ENCODE measurements at places on chromosomes 3 and 15.

- DNase-seq: no peak
These were observed 29.8 kb downstream of the KPNA1 start for GRCh38 chr3:122484985-122485384.

GRCh38 chr3:96813820-96814650 lies at the start of gene EPHA6:
EPHA6 (plus strand) TSS chr3:96814594.
- DNase-seq: no peak

DNA sequence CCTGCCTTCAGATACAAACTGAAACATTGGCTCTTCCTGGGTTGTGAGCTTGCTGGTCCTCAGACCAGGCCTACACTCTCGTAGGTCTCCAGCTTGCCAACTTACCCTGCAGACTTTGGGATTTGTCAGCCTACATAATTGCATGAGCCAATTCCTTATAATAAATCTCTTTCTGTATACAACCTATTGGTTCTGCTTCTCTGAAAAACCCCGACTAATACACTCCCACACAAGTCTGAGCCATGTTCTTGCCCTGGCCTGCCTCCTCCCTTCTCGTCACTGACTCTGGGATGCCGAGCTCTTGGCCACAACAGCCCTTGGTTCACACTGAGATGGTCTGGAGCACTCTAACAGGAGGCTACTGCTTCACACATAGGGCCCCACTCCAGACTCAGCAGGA lies 9.5 kb downstream of the CYP19A1 start:
- no peak for DNase-seq

- no peak for DNase-seq
These were observed 314.5 kb downstream of the TIGIT start for GRCh38 chr3:114608293-114608692.

DNA sequence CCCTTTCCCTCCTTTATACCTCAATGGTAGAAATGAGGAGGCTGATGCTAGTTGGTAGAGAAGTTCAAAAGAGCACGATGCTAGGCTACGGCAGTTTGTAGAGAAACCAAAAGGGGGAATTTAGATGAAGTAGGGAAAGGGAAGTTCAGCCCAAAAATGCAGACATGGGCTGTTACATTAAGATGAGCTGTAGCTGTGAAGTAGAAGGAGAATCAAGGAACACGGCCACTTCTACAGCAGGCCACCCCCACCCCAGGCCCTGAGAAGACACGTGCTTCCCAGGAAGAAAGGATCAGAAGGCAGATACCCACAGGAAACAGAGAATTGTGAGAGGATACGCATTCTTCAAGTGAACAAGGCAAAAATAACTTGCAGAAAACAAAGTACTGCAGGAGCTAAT lies 2.1 kb upstream of the PARP14 start:
- DNase-seq: no peak

DNA sequence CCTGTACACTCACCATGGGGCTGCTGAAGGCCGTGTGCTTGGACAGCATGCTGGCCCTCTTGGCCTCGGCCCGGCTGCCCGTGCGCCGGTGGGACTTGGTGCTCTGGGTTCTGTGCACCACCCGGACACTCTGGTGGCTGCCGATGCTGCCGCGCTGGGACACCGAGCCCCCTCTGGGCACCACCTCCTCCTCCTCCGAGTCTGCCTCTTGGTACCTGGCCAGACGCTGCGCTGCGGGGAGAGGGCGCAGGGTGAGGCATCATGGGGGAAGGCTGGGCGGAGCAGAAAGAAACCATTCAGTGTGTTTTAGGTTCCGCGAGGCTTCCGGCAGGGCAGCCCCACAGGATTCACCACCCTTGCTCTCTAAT lies 145.0 kb downstream of the ATP10A start:
- no peak for DNase-seq

DNA sequence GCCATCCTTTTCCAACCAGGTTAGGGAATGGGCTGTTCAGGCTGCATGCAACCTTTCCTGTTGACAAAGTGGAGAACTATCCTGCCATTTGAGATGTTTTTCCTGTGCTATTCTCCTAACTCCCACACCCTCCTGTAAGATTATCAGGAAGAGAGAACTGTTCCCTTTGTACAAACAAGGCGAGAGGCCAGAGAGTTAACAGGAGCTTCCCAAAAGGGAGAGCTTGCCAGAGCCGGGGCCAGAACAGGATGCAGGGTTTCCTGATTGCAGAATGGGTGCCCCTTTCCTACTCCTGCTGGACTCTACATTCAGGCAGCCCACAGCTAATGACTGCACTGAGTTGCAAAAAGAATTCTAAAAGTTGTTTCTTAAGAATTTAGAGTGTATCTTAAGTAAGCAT lies 17.1 kb downstream of the PML start:
- no peak for DNase-seq

GRCh38 chr15:49847423-49848281 lies 226.8 kb downstream of the DTWD1 start:
- DNase-seq: no peak

DNA sequence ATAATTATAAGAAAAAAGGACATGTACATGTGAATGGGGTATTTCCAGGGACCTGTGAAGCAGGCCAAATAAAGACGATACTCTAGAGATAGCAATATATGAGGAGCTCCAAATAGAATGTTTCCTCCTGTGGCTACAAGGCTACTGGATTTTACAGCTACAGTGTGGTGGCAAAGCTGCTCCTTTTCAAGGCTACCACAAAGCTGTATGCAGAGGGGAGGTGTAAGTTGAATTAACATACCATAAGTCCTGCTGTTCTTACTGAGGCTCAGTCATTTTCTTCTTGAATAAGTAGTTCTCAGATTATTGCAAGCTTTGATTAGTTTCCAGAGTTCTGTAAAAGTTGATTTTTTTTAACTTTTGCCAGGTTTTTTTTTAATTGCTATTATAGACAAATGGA lies 1184.6 kb upstream of the EPHA6 start:
- DNase-seq: no peak

DNA sequence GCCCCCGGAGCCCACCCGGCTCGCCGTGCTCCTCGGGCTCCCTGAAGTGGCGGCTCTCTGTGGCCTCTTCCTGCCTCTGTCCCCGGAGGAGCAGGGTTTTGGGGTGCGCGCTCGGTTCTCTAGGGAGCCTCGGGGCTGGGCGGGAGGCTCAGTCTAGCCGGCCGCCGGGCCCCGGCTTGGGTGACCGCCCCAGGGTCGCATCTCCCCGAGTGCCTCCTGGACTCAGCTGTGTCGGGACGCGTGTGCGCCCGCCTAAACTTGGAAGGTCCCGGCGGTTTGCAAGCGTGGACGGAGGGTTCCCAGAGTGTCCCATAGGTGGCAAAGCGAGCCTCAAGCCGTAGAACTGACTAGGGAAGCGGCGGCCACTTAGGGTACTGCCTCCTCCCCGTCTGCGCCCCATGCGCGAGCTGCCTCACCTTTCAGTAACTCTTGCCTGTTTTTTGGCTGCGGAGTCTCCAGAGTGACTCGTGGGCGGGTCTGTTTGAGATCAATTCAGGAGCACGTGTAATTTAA lies 601 bp downstream of the ACTL6A start:
- peak; percentile 75 for DNase-seq

DNA sequence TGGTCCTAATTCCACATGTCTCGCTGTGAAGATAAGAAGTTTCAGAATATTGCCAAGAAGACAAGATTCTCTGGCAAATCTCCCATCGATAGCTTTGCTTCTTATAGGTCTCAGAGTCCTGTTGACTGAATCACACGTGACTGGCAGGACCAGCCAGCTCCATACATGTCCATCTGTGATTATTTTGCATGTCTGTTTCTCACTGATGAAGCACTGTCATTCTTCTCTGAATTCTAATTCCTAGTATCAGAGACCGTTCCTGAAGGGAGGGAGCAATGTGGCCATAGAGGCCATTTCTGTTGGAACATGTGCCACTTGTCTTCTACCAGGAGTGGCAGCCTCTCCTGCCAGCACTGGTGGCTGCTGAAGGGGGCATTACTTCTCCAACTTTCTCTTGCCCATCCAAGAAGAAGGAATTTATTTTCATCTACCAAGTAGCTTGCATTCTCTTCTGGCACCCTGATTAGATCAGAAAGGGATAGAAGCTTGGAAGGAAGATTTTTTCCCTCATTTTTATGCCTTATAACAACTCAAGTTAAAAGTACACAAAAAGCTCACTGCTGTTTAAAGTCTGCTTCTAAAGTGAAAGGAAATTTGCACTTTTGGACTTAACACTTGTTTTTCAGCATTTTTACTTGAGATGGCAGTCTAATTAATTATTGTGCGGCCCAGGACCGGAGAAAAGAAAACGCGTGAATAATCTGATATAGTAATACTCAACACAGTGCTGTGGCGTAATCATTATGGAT lies 115.8 kb downstream of the IQCH start:
- no peak for DNase-seq

- no peak for DNase-seq
These were observed 24.9 kb upstream of the GNB4 start for GRCh38 chr3:179476215-179476614.

- DNase-seq: no peak
These were observed 71.6 kb downstream of the MEIS2 start for GRCh38 chr15:37028625-37029296.

DNA sequence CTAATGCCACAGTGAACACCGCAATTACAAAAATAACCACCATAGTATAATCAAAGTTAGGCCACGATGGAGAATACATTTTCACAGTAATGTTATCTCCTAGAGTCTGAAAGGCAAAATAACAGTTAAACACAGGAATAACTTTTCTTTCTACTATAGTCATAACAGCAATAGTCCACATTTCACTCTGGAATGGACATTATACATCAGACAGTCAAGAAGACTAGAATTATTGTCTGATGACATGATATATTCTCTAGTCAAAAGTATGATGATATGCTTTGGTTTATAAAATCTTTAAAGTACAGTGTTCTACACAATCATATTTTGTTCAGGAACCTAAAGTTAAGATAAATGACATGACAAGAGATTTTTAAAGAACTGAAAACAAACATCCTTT lies 18.0 kb downstream of the SPPL2A start:
- no peak for DNase-seq

DNA sequence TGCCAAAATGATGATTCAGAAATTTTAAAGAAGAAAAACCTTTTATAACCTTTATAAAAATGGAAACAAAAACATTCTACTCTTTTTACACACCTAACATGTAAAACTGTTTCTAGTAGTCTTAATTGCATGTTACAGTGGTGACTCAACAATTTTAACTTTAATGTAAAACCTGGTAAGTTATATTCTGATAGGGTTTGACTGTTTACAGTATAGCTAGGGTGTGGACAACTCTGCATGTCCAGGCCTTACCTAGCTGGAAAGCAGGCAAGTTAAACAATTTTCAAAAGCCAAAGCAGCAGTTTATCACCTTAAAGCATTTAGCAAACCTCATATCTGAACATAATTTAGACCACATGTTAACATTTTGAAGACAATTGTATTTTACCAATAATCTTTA lies 328.5 kb downstream of the NEK10 start:
- no peak for DNase-seq

DNA sequence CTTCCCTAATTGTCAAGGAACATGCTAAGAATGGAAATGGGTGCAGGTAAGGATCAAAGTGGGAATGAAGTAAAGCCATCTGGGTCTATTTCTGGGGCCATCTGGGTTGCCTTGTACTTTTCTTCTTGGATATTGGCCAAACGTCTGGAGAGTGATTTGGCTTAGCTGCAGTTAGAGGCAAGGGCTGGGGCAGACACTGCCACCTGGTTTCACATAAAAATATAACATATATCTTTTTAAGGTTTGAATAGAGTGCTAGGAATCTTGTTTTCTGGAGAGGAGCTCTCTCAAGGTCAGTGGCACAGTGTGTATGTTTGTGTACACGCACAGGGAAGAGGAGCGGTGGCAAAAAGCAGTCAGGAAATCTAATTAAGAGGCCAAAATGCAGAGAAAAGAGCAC lies 24.7 kb upstream of the EOMES start:
- DNase-seq: no peak

DNA sequence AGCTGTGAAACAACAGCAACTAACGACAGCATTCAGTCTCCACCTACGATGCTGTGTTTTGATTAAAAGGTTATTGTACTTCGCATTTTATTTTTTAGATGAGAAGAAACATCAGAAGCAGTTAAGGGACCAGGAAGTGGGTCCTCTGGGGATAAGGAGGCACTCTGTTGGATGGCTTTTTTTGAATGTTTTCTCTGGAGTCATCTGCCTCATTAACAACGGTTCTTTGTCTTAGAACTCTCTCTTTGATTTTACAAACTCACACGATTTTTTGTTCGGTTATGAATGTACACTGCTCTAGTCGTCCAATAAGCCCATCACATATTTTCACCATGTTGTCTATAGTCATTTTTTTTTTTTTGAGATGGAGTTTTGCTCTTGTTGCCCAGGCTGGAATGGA lies 36.0 kb upstream of the ARPIN start:
- DNase-seq: no peak

DNA sequence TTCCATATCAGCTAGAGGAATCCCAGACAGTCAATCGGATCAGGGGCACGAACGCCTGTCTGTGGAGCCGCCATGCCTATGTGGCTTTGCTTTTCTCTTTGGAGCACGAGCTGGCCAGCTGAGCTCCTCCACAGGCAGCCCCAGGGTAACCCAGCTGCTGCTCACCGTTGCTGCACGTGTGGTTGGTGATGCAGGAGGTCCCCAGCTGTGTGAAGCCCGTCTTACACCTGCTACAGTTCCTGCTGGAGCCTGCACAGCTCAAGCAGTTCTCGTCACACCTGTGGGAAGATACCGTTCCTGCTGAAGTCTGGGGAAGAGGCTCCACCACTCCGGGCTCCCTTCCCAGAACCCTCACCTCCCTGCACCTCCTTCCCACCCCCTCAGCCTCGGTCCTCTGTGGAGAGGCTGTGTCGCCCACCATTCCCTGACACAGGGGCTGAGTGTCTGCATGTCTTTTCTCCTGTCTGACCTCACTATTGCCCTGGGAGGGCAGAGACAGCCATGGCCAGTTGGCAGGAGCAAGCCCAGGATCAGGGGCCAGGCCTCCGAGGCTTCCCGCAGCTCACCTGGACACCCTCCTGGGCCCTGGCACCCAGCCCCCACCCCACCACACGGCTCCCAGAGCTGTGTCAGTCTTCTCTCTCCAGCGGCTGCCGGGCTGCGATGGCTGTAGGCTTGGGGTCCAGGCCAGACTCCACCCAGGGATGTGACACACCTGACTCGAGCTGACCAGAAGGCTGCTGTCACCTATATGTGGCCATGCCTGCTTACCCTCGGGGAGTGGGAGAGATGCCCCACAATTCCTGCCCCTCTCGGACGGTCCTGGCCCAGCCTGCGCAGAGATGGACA lies 12.2 kb upstream of the SNRPA1 start:
- DNase-seq: no peak

GRCh38 chr3:104553121-104553520 lies 813.6 kb upstream of the ALCAM start:
- DNase-seq: no peak

Data from stimulated activated CD4-positive, alpha-beta T cell treated with anti-CD3 and anti-CD28 coated beads, Interleukin-2, amount 100 ng/mL, for 24 hours (primary cell).